NCI-H2081 treated with DMSO at 0.1 percent for 48 hours (cell line): ENCODE measurements at places on chromosomes 2 and 18.

DNA sequence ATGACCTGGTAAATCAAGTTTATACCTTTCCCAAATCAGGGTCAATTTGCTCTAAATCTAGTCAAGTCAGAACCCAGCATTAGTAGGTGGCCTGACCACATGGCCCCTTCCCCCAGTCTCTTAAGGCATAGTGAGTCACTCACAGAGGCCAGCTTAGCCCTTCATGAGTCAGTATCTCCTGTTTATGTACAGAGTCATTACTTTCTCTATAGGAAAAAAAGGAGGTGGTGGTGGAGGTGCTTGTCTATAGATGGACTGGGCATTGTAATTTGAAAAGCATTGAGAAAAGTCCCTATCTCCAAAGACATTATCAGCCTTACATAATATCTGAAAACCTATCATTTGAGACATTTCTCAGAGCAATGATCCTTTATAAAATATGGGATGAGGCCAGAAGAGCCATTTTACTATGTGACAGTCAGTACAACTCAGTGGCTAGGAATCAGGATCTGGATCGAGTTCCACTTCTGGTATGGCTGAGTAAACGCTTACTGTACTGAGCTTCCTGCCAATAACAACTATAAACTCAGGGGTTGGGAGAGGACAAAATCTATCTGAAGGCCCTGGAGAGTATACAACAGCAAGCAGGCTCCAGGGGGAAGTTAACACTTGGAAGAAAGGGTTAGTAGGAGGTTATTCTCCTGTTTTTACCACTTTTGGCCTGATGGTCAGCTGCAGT is 22.5 kb upstream of the SIGLEC15 start:
- no peak for DNase-seq

DNA sequence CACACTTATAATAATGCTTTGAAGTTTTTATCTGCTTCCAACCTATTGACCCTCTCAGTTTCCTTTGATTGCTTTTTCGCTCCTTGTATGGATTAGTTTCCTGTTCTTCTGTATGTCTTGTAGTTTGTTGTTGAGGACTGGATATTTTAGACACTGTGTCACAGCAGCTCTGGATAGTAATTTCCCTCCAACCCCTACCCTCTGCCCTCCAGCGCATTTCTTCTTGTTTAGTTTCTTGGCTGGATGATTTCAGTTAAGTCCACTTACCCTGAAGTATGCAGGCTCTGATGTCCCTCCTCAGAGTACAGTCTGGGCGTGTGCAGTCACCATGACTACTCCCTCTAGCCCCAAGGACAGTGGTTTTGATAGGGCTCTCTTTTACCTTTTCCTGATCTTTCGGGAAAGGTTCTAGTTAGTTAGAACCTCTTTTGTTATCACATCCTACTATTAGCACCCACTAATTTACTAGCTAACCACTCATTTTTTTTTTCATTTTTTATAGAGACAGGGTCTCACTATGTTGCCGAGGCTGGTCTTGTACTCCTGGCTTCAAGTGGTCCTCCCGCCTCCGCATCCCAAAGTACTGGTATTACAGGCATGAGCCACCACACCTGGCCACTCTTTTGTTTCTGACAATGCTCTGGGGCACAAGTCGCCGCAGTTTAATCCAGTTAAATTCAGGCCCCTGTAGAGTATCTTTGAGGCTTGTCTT is 16.3 kb upstream of the LYG1 start:
- no peak for DNase-seq

DNA sequence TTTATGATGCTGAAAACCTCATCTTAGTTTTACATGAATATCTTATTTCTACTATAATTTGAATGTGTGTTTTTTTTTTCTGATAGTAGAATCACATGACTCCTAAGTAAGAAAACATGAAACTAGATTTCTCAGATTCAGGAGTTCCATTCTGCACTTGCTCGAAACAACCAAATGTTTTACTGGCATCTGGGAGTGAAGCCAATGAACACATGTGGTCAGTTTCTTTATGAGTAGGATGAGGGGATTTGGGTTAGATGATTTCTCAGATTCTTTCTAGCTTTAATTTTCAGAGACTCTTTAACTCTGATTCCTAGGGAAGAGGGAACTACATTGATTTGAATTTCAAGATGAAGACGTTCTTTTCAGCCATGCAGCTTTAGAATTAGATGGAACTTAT is 225.0 kb upstream of the NT5C1B start:
- DNase-seq, result no peak

- no peak for DNase-seq
Measured at GRCh38 chr2:9423922-9424272, 443 bp downstream of the CPSF3 start.

- peak; percentile 85 for DNase-seq
Measured at GRCh38 chr2:38603402-38604290, 918 bp upstream of the HNRNPLL start.

DNA sequence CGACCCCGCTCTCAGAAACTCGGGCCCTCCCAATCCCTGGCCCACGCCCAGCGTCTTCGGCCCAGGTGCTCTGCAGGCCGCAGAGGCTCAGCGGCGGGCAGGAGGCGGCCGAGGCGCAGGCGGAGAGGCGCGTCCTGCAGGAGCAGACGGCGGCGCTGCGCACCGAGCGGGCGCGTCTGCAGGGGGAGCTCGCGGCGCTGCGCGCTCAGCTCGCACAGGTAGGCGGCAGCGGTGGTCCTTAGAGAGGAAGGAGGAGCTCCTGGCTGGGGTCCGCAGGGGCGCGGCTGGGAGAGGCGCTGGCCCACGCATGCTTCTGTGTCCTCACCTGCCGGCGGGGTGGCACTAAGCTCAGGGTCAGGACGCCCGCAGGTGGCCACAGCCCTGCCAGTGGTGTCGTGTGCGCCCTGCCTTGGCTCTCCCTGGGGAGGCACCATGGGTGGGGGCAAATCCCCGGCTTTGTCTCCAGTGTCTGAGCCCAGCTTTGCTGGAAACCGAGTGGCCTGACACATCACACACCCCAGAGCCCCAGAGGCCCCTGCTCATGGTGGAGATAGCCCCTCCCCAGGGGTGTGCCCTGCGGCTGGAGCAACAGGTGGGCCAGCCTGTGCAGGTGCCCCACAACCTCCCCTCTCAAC is 14.9 kb upstream of the SNED1 start:
- DNase-seq, result no peak

DNA sequence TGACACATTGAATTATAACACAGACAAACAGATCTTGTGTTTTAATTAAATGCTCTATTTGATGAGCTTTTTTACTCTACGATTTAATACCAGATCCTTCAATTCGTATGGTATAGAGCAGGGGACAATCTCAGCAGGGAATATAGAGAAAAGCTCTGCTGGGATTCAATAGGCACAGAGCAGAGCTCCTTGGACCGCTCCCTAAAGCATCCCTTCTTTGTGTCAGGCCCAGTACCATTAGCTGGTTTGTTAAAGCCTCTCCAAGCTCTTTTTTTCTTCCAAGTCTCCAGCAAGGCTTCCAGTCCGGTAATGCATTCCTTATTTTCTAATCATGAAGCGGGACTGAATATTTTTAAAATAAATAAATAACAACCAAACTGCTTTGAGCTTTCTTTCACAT is 466.0 kb downstream of the NR4A2 start:
- DNase-seq, result no peak

GRCh38 chr2:165647409-165647808 is 146.6 kb downstream of the GALNT3 start:
- DNase-seq, result no peak
